ENCODE measurements at places on chromosomes 3 and 15. TPM values are rescaled to one million over a fixed set of nuclear protein-coding genes. Genes with fewer than 3 reads are reported as not detected.

- DNase-seq: no peak
These were observed 315.9 kb downstream of the LSAMP start for GRCh38 chr3:116129187-116129946.

PIERCE2 gene
- total RNA-seq: 0.87 TPM

ARGFX gene
- total RNA-seq: not detected

GJD2 gene
- not detected for total RNA-seq

DNA sequence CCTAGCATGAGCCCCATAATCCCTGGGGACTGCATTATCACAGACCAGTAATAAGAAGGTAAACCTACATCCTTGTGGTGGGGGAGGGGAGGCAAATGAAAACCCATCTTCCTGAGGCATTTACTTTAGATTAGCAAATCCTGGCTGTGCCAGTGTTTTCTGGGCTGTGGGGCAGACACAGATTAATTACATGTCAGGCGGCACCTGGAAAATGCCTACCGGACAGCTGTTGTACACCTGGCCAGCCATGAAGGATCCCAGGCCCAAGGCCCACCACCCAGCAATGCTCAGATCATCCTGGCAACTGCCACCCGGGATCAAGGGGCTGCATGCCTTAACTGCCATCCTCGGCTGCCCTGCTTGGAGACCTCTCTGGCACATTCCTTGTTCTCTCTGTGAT, 59.1 kb upstream of the RASA2 start:
- DNase-seq: no peak

All from lung microvascular endothelial cell (primary cell).